CD4-positive, alpha-beta T cell treated with Interleukin-1 beta for 1 hour (primary cell): ENCODE measurements at places on chromosomes 13 and 19.

DNA sequence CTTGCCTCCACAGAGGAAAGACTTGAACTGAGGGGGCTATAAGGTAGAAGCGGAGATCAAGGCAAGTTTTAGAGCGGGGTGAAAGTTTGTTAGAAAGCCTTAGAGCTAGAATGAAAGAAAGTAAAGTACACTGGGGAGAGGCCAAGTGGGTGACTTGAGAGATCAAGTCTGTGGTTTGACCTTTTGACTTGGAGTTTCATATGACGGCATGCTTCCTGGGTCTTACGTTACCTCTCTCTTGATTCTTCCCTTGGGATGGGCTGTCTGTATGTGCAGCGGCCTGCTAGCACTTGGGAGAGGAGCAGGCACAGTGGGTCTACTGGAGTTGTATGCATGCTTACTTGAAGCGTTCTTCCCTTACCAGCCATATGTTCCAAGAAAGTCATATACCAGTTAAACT, 1768.5 kb downstream of the PCDH9 start:
- DNase-seq: no peak

- DNase-seq: no peak
Measured at GRCh38 chr19:24032651-24033050, 54.3 kb upstream of the ZNF254 start.

DNA sequence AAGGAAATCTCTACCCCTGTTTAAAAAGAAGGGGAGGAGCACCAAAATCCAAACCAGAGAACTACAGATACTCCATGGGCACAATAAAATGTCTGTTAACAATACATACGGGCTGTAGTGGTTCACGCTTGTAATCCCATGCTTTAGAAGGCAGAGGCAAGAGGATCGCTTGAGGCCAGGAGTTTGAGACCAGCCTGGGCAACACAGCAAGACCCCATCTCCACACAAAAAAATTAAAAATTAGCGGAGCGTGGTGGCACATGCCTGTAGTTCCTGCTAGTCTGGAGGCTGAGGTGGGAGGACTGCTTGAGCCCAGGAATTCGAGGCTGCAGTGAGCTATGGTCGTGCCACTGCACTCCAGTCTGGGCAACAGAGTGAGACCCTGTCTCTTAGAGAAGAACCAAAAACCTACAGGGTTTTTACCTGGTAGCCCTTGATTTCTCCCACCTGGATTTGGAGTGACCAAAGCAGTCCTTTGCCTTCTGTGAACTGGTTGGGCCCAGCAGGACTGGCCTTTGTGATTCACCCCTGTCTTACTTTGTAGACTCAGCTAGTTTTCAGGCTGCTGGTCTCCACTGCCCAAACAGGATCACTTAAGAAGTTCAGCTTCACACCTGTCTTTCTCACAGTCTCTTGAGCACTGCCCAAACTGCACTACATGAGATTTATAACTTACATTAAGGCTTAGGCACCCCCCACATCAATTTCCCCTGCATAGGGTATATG, 38.7 kb upstream of the FLT1 start:
- DNase-seq: no peak

DNA sequence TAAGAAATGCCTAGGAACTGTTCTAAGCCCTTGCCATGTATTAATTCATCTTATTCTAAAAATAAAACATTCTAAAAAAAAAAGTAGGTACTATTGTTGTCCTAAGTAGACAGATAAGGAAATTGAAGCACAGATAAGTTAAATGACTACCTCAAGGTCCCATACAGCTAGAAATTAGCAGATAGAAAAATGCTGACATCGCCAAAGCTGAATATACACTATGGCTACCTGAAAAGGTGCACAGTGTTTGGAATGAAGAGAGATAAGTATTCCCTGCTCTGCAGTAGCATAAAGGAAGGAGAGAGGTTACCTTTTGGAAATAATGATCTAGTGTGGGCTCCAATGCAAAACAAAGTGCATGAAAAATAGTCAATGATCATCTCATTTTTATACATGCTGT, 65.3 kb downstream of the DCT start:
- no peak for DNase-seq

DNA sequence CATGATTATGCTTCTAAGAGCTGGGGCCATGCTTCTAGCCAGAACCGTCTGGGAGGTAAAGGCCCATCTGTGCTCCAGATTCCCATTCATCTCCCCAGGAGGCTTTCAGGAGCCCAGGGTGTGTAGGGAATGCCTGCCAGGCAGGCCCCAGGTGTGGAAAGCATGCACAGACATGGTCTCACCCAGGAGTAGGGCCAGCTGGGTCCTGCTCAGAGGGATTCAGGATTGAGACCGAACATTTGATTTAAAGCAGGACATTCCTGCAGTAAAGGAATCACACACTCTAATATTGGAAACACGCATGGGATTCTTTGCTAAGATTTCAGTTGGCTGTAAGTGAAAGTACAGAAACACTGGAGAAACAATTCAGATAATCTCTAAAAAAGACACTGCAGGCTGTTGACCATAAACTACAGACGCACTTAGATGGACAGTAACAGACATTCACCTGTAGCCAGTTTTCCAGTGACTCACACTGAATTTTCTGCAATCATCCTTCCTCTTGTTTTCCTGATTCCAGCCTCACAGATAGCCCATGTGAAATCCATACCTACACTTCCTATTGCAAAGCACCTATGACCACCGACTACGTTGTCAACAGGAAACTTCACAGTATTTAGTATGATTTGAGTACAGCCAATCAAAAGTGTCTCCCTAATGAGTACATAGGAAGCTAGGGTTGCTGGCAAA, 257.8 kb downstream of the TBC1D4 start:
- no peak for DNase-seq

DNA sequence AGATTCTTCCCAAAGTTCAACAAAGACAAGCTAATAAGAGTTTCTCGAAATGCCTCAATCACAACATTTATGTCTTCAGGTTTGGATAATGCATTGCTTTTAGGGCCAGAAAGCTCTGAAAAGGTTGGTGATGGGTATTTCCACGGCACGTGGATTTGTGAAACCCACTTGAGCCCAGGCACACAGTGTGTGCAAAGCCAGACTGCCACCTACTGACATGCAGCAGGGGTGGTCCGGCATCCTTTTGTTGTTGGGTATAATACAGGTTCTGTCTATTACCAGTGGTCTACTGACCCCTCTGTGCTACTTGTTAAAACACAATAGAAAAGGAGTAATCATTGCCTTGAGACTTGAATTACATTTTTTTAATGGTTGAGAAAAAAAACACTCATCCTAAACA, 225.6 kb downstream of the RAP2A start:
- DNase-seq: peak; percentile 8
